Sciatic nerve (tissue), 2 donors: ENCODE measurements at places on chromosomes 2 and 18. TPM values are rescaled to one million over a fixed set of nuclear protein-coding genes. Genes with fewer than 3 reads are reported as not detected.
A peak's percentile ranks its signal among the peaks of the same experiment; 100 is the strongest.

The SP5 gene
- 2.4 TPM for total RNA-seq

The TEKT4 gene
- total RNA-seq, result not detected

The AOX1 gene
- 35.1 TPM for total RNA-seq

The STEAP3 gene
- 9.1 TPM for total RNA-seq

The TMEM198 gene
- total RNA-seq, result 2.1 TPM

DNA sequence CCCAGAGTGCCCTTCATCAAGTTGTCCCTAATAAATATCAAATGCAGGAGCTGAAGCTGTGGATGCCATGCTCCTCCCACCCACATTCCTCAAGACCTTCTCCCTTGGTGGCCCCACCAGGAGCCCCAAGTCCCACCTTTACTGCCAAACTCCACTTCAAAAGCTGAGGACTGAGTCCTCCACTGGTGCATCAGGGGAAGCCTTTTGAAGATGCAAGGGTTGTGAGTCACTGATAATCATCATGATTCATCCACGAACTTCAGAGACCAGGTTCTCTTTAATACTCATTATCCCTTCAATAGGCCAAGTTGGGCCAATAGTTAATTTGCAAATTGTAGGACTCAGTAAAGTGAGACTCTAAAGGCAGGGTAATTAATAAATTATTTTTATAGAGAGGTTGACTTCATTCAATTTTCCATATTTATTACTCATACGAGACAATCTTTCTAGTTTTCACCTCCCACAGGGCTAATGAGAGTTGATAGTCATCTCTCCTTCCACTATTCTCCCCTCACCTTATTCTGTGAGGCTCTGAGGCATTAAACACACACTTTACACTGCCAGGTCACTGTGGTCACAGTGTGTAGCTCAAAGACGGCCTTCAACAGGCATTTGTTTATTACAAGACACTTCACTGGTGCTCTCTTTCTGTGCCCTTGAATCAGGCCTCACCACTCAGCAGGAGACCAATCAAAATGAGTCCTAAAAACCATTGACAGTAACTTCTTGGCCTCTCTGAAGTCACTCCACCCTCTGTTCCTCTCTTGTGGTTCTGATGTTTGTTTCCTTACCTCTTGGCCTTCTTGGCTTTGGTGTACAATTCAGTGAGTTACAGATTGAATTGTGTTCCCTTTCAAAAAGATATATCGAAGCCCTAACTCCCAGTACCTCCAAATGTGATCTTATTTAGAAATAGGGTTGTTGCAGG is 99.9 kb downstream of the TRIB2 start:
- no peak for DNase-seq

DNA sequence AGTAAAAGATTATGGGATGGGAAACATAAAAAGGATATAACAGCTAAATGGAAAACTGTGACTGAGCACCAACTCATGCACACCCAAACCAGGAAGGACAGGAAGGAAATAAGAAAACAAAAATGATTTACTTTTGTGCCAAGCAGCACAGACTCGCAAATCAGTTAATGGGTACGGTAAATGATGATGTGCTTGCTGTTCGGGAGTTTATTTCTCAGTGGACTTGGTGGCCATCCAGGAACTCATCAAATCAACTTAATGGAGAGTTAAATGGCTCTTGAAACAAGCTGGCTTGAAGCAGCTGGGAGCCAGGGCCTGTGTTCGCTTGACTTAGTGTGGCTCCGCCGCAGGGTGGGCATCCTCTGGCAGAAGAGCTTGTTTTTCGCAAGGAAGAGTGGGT is 36.2 kb downstream of the MTCL1 start:
- DNase-seq, result no peak

DNA sequence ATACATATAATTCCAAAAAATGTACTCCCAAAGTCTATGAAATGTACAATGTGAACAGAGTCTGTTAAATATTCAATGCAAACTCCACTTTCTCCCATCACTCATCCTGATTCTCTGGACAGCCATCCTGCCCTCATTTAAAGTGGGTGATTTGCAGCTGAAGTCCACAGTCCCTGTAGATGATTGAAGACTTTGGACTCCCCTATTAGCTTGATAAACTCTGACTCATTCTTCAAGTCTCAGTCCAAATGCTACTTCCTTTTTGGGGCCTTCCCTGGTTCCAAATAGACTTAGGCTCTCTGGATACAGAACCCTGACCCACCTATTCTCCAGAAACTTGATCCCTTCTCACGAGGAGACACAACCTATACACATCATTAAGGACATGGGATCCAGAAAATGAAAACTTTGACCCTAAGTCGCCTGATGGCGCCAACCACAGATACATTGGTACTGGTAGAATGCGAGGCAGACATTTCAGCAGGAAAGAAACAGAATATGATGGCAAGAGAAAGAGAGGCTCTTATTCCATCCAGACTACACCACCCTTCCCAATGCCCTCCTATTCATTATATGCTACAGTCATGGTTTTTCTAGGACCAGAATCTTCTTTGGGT is 122.7 kb downstream of the VIT start:
- DNase-seq, result no peak

GRCh38 chr2:172442072-172442895 is 14.9 kb downstream of the ITGA6 start:
- no peak for DNase-seq

DNA sequence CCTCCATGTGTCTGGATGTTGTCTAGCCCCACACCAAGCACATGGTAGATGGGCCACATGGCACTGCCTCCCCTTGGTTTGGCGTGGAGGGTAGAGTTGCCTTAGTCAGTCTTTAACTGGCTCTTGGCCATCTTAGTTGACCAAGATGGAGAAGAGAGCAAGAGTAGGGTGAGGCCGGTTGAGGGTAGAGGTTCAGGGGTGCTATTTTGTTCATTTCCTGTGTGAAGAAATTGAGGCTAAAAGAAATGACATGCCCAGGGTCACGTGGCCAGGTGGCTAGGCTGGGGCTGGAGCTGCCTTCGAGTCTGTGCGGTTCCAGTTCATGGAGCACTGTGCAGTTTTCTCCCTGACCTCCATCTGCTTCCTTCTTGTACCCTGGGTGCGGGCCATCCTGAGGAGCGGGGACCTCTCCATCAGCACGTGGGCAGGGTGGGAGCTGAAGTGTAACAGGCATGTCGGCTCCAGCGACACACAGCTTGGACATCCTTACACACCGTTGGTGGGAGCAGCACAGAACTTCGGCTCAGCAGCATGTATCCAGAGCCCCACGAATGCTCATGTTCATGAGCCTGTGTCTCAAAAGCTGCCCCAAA is 213.2 kb downstream of the GBX2 start:
- DNase-seq, result no peak

DNA sequence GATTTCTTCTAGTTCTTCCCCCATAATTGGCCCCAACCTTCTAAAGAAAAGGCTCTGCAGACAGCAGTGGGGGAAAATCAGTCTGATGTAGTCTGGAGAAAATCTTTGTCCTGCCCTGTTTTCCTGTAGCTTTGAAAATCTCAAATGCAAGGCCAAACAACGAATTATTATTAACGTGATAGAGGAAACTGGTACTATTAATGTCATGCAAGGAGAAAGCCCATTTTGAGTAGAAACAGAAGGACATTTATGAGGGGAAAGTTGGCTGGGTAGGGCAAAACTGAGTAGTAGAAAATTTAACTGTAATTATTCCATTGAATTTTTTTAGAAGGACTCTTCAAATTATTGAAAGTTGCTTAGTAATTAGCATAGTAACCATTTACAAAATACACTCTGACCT is 98.8 kb downstream of the FMNL2 start:
- DNase-seq, result no peak

- DNase-seq, result no peak
Observed at GRCh38 chr2:239440511-239440959, 39.7 kb upstream of the HDAC4 start.

DNA sequence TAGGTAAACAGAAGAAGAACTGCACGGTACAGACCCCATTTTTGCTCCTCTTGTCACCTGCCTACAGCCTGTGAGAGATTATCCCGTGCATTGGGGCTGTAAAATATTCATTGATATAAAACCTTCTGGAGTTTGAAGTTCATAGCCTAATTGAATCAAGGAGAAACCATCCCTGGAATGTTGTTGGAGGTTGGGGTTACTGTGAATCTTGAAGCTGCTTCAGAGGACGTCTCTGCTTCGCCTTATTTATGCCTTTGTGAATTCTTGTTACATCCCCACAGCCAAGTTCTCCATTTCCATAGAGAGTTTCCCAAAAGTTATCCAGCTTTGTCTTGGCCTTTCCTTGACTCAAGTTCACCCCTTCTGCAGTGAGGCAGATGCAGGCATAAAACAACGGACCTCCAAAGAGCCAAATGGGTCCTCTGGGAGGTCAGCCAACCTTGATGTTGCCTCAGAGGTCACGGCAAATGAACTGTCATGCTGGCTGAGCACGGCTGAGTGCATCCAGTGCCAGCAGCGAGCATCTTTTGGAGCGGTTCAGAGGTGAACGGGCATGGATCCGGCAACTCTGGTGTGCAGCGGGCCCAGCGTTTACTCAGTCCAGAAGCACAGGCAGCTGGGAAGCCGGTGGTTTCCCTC is 317.6 kb downstream of the PRKCE start:
- peak; percentile 71 for DNase-seq

- no peak for DNase-seq
Observed at GRCh38 chr2:179853108-179853507, 8.3 kb downstream of the ZNF385B start.

DNA sequence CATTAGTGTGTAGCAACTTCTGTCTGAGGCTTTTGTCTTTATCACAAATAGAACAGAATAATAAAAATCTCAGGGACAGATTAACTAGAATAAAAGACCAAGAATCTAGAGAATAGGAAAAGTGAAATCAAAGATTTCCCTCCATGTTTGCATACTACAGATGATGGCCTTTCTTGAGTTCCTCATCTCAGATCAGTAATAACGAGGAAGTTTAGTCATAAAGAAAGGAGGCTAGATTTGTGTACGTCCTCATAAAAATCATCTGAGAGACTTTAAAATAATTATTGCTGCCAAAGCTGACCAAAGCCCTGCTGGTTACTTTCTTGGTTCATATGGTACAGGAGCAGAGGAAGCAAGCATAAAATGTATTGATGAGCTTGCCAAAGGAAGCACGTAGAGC is 117.3 kb downstream of the MIB1 start:
- DNase-seq, result no peak

GRCh38 chr2:151049746-151050145 is 211.9 kb downstream of the RBM43 start:
- no peak for DNase-seq

- DNase-seq, result peak; percentile 81
Observed at GRCh38 chr2:20573620-20574422, 77.1 kb downstream of the HS1BP3 start.

GRCh38 chr2:62215306-62216064 is 19.6 kb downstream of the B3GNT2 start:
- no peak for DNase-seq

DNA sequence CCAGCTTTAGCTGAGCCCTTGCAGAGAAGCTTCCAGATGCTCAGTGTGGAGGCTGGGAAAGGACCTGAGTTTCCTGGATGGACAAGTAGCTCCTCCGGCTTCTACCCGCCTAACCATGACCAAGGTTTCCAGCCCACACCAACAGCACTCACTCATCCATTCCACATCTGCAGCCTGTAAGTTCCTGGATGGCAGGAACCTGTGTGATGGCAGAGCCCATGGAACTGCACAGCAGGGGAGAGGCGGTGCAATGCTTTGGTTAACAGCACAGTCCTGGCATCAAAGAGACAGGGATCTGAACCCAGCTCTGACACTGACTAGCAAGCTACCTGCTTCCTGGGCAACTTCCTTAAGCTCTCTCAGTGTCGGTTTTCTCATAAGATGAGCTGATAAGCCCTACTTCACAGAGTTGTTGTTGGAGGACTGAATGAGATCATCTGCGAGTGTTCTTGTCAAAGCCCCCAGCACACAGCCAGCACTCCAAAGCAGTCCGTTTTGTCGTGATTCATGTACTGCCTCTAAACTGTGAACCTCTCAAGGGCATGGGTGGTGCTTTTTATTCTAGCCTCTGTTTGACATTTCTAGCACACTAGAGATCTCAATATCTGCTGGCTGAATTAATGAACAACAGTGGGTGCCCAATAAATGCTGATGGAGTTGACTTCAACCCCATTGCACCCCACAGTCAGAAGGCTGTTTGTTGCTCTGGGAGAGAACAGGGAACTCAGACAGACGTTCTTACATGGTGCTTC is 41.6 kb upstream of the OTOF start:
- no peak for DNase-seq

DNA sequence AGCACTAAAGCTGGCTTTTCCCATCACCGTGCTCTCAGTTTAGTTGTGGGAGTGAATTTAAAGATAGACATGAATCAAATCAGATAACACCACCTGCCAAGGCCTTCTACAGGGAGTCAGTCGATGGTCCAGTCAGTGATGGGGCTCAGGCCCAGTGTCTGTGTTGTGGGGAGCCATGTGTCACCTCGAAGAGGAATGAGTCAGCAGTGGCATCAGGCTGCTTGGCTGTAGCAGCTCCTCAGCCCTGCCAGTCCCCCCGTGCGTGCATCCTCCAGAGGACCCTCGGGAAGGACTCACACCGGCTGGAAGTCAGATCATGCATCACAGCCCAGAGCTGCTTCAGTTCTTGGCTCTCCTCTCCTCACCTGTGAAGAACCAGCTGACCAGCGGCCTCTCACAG is 420.4 kb upstream of the RAB6C start:
- no peak for DNase-seq

GRCh38 chr2:205051417-205051816 is 506.1 kb downstream of the PARD3B start:
- DNase-seq, result no peak

- DNase-seq, result no peak
Observed at GRCh38 chr18:59155153-59155552, 15.5 kb downstream of the SEC11C start.

DNA sequence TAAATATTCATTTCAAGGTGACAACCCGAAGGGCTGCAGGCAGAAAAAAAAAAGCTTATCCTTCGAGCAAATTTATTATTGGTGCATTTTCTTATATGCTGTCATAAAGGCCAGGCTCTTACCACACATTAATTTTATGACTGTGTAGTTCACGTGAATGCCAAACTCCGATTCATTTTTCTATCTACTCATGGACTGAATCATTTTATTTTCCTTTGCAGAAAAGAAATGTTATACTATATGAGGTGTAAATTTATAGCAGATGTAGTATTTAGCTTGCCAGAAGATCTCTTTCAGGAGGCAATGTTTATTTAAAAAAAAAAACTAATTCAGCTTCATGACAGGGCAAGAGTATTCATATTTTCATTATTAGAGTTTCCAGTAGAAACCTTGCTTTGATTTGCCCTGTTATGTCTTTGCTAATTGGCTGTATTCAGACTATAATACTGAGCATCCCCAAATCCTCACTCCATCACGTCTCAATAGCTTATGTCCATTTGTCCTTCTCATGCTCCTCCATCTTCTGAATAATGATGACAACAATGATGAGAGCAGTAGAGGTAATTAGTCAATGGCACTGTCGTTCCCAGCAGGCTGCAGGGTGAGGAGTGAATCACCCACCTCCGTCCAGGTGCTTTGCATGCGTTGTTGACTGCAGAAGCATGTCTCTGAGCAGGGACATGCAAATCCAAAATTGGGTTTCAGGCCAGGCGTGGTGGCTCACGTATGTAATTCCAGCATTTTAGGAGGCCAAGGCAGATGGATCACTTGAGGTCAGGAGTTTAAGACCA is 101.1 kb upstream of the RAB12 start:
- no peak for DNase-seq

GRCh38 chr2:223219872-223220657 is 168.1 kb downstream of the KCNE4 start:
- no peak for DNase-seq
